ENCODE measurements at places on chromosomes 2 and 18.

GRCh38 chr18:34867520-34867919, 157.4 kb downstream of the DTNA start:
- H3K27me3 ChIP-seq, result no peaks in the 10 kb centered on the region
- H3K4me1 ChIP-seq, result peaks cover 6% of the 10 kb centered on the region
- peaks cover 2% of the 10 kb centered on the region for H3K36me3 ChIP-seq
- DNase-seq, result no peak
- H3K27ac ChIP-seq, result no peak overlapping the region
- no peak overlapping the region for H3K4me3 ChIP-seq

DNA sequence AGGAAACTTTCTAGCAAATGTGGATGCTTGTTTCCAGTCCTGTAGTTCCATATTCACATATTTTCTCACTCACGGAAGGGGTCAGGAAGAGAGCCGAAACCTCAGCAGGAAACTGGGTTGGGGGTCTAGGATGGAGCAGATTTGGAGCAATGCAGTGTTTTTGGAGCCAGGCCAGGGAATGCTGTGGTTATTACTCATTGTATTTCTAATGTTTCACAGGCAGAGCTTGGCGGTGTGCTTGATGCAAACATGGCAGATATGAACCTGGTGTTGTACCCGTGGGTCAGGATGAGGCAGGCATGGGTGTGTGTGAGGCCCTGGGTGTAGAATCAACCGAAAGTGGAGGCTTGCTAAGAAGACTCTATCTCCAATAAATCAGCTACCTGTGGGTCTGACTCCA, 34.6 kb upstream of the ACKR3 start:
- no peaks in the 10 kb centered on the region for H3K36me3 ChIP-seq
- no peaks in the 10 kb centered on the region for H3K4me1 ChIP-seq
- H3K27me3 ChIP-seq, result no peaks in the 10 kb centered on the region
- H3K27ac ChIP-seq, result no peak overlapping the region
- H3K4me3 ChIP-seq, result no peak overlapping the region
- DNase-seq, result no peak

DNA sequence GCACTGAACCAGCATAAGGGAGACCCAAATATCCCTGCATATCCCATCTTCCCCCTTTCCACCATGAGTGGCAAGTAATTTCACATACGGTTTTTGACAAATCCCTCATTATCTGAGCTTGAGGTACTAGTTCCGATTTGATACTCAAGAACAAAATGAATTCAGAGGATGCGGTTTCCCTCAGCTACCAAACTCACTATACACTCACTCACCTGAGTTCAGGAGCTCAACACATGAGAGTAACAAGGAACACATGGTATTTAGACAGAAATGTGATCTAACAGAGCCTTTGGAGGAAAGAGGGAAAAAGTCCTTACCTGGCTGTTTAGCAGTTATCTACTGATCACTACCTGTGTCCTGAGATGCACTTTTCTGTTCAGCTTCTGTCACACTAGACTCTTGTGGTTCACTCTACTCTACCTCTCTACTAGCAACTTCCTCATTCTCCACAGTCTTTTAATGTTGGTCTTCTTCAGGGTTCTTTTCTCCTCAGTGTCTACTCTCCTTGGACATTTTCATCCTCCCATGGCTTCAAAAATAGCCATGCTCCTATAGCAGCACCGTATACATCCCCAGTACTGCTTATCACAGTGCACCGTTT, 25.1 kb downstream of the ASXL2 start:
- no peaks in the 10 kb centered on the region for H3K4me1 ChIP-seq
- no peak for DNase-seq
- H3K27ac ChIP-seq, result no peak overlapping the region
- no peak overlapping the region for H3K4me3 ChIP-seq

GRCh38 chr18:71105078-71105819, 816.4 kb downstream of the SOCS6 start:
- H3K4me3 ChIP-seq, result no peak overlapping the region
- H3K27ac ChIP-seq, result no peak overlapping the region
- DNase-seq, result no peak
- H3K27me3 ChIP-seq, result no peaks in the 10 kb centered on the region
- H3K4me1 ChIP-seq, result no peaks in the 10 kb centered on the region
- no peaks in the 10 kb centered on the region for H3K36me3 ChIP-seq

GRCh38 chr2:4090668-4091630, 387.6 kb downstream of the DCDC2C start:
- H3K27me3 ChIP-seq, result no peaks in the 10 kb centered on the region
- H3K4me1 ChIP-seq, result peaks cover 2% of the 10 kb centered on the region
- H3K4me3 ChIP-seq, result no peak overlapping the region
- DNase-seq, result no peak
- no peaks in the 10 kb centered on the region for H3K36me3 ChIP-seq

GRCh38 chr18:55244546-55244945, 285.3 kb upstream of the CCDC68 start:
- H3K36me3 ChIP-seq, result peaks cover 8% of the 10 kb centered on the region
- H3K4me3 ChIP-seq, result no peak overlapping the region
- H3K27me3 ChIP-seq, result no peaks in the 10 kb centered on the region
- no peak overlapping the region for H3K27ac ChIP-seq

GRCh38 chr2:37343537-37344434, 644 bp upstream of the QPCT start:
- H3K4me1 ChIP-seq, result peaks cover 5% of the 10 kb centered on the region
- peaks cover 2% of the 10 kb centered on the region for H3K27me3 ChIP-seq
- DNase-seq, result no peak
- H3K27ac ChIP-seq, result no peak overlapping the region
- H3K4me3 ChIP-seq, result no peak overlapping the region
- no peaks in the 10 kb centered on the region for H3K36me3 ChIP-seq

- H3K27ac ChIP-seq, result no peak overlapping the region
- H3K4me3 ChIP-seq, result no peak overlapping the region
- no peak for DNase-seq
- H3K4me1 ChIP-seq, result no peaks in the 10 kb centered on the region
- no peaks in the 10 kb centered on the region for H3K36me3 ChIP-seq
- H3K27me3 ChIP-seq, result no peaks in the 10 kb centered on the region
Measured at GRCh38 chr2:183244300-183244844, 120.1 kb downstream of the NUP35 start.

- no peaks in the 10 kb centered on the region for H3K36me3 ChIP-seq
- H3K27ac ChIP-seq, result no peak overlapping the region
- DNase-seq, result no peak
- H3K27me3 ChIP-seq, result no peaks in the 10 kb centered on the region
- H3K4me3 ChIP-seq, result no peak overlapping the region
Measured at GRCh38 chr18:75086494-75087034, 122.4 kb downstream of the PTGR3 start.

DNA sequence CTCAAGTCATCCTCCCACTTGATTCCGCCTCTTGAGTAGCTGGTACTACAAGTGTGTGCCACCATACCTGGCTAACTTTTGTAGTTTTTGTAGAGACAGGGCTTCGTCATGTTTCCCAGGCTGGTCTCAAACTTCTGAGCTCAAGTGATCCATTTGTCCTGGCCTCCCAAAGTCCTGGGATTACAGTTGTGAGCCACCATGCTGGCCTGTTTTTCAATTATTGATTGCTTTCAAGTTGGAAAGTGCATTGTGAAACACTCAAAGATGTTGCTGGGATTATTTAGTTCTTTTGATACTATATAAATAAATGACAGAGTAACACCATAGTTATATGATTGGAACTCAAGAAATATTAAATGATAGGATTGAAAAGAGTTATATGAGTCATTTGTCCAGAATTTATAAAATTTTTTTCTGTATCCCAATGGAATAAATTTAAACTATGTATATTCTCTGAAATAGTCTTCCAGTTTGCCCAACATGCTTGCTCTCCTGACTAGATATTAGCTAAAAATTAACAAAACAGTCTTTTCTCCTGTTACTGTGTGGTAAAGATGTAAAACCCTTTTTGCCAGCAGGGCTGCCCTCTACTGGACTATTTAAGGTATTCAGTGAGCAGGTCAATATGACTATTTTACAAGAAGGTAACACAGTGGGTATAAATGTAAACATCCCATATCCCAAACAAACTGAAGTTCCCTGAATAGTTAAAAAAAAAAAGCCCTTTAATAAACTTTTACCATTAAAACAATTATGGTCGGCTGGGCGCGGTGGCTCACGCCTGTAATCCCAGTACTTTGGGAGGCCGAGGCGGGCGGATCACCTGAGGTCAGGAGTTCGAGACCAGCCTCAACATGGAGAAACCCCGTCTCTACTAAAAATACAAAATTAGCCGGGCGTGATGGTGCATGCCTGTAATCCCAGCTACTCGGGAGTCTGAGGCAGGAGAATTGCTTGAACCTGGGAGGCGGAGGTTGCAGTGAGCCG, 42.7 kb downstream of the ACSL3 start:
- no peak for DNase-seq
- H3K27me3 ChIP-seq, result no peaks in the 10 kb centered on the region
- no peaks in the 10 kb centered on the region for H3K4me1 ChIP-seq
- H3K27ac ChIP-seq, result no peak overlapping the region

GRCh38 chr2:218605432-218605831, 2.3 kb upstream of the PLCD4 start:
- no peaks in the 10 kb centered on the region for H3K36me3 ChIP-seq
- H3K27ac ChIP-seq, result no peak overlapping the region
